ENCODE measurements at places on chromosomes 2 and 18.
A peak's percentile ranks its signal among the peaks of the same experiment; 100 is the strongest.

DNA sequence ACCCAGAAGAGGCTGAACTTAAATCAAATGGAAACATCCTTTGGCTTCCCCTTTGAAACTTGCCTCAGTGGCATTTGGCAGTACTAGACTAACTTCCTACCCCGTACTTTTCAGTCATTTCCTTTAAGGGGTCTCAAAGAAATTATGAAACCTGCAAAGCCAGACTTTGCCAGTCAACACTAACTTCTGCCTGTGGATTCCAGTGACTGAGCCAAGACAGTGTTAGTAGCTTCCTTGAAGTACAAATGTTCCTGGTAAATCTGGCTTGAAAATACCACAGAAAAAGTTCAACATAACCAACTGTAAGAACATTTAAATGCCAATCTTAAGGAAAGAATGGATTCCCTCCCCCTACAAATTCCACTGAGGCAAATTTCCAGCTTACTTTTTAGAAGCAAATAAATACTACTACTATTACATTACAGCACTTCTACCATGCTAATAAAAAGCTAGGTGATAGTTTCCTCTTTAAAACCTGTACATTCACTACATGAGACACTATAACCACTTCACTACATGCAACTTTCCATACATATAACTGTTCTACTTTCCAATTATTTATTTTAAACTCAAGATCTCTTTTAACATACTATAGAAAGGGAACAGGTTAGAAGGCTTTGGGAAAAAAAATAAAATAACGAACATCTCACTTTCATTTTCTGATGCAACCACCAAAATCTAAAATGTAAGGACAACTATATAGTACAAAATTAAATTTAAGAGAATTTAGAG lies 2.4 kb downstream of the PELI1 start:
- peak overlapping the region; percentile 94 for H3K4me3 ChIP-seq
- H3K27ac ChIP-seq = no peak overlapping the region
- no peak for DNase-seq
- peaks cover 33% of the 10 kb centered on the region for H3K36me3 ChIP-seq
- H3K4me1 ChIP-seq = peaks cover 5% of the 10 kb centered on the region

DNA sequence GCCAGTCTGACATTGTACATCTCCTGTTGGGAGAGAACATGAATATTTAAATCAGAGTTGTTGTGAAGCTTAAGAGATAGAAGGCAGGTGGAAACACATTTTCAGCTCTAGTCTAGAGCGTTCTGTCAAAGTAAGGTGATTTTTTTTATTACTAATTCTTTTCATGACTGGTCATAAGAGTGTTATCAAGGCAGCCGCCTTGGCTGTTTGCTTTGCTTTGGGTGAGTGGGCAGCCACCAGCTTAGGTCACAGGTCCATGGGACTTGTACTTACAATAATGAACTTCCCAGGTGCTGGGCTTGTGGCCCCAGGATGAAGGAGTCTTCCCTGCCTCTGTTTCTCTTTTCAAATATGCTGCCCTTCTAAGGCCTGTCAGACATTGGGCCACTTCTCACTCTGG lies 256.3 kb downstream of the SRBD1 start:
- no peak overlapping the region for H3K27ac ChIP-seq
- no peaks in the 10 kb centered on the region for H3K36me3 ChIP-seq
- no peaks in the 10 kb centered on the region for H3K27me3 ChIP-seq
- no peak overlapping the region for H3K4me3 ChIP-seq
- no peak for DNase-seq

GRCh38 chr18:35050028-35050546 lies 8.9 kb downstream of the MAPRE2 start:
- DNase-seq = no peak
- H3K27ac ChIP-seq = no peak overlapping the region
- H3K36me3 ChIP-seq = no peaks in the 10 kb centered on the region
- H3K4me3 ChIP-seq = no peak overlapping the region
- no peaks in the 10 kb centered on the region for H3K27me3 ChIP-seq

- H3K4me1 ChIP-seq = peaks cover 7% of the 10 kb centered on the region
- DNase-seq = no peak
- peaks cover 49% of the 10 kb centered on the region for H3K36me3 ChIP-seq
- no peak overlapping the region for H3K27ac ChIP-seq
- no peaks in the 10 kb centered on the region for H3K27me3 ChIP-seq
- H3K4me3 ChIP-seq = no peak overlapping the region
Observed at GRCh38 chr2:159094173-159094737, 125.8 kb downstream of the TANC1 start.

DNA sequence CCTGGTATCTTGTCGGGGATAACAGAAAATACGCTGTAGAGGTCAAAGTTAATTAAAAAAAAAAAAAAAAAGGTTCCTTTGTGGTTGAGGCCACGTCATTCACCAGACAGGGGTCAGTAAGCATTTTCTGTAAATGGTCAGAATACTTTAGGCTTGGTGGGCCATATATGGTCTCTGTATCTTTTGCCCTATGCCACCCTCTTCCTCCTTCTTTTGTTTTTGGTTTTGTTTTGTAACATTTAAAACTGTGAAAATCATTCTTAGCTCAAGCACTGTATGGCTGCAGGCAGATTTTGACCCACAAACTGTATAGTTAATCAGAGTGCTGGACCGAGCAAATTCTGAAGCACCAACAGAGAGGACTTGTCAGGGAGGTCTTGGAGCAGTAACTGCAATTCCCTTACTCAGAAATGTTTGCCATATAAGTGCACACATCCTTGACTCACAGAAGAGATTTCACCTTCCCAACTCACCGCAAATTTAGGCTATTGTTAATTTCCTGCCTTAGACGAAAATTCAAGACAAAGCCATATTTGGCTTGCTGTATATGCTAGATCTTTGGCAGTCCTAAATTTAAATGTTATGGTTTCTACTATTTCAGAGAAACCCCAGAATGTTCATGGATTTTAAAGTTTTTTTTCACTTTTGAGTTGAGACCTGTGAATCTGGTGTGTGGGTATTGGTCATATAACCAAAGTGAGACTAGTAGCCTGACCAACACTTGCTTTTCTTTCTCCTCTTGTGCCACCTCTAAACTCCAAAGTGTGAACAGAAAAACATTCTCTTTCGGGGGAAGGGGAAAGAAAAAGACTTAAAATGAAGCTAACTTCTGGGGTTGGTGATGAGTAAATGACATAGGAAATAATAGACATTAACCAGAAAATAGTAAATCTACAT lies 65.4 kb downstream of the DOCK10 start:
- H3K27me3 ChIP-seq = no peaks in the 10 kb centered on the region
- H3K27ac ChIP-seq = no peak overlapping the region
- H3K36me3 ChIP-seq = no peaks in the 10 kb centered on the region
- no peak overlapping the region for H3K4me3 ChIP-seq
- DNase-seq = no peak

DNA sequence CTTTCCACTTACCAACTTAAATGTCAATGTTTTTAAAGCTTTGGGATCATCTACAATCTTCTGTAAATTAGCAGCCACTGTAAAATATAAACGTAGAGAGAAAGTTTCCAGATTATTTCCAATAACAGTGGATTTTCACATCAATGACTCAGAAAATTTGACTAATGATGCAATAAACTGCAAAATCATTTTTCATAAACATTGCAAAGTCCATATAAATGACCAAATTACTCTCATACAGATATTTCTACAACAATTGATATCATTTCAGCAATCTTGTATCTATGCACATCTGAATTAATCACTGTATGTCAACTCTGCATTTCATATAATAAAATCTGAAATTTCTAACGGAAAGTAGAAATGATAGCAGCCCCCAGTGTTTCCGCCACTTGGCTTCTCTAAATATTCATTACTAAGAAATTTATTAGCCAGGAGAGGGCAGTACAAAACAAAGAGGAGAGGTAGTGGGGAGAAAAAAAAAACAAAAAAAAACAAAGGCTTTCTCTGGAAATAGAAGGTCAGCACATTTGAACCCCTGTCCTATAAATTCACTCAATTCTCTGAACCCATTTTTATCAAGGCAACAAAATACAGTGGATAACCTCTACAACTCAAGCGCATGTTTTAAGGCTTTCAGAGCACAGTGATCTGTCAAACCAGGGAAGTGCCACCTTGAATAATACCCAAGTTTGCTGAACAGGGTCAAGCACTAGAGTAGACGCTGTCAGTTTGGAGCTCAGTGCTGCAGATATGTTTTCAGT lies 282.6 kb downstream of the STK39 start:
- DNase-seq = no peak
- H3K36me3 ChIP-seq = no peaks in the 10 kb centered on the region
- H3K4me1 ChIP-seq = peaks cover 4% of the 10 kb centered on the region
- H3K27ac ChIP-seq = no peak overlapping the region
- H3K27me3 ChIP-seq = no peaks in the 10 kb centered on the region

DNA sequence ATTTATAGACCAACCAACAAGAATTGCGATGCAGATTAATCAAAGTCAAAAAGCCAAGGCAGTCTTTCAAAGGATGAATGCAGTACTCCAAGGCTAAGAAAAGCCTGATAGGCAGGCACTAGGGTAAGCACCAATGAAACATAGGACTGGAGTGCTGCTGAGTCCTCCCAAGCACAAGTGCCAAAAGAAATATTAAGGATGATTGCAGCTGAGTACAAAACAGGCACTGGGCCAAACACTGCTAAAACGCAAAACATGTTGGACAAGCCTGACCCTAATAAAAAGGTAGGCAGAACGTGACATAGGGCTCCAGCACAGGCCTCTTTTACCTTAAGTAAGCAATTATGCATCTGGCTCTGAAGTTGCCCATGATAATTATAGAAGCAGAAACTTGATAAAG lies 160.1 kb upstream of the LRP1B start:
- H3K4me3 ChIP-seq = no peak overlapping the region
- H3K27me3 ChIP-seq = no peaks in the 10 kb centered on the region
- no peak overlapping the region for H3K27ac ChIP-seq
- H3K36me3 ChIP-seq = no peaks in the 10 kb centered on the region
- no peak for DNase-seq
- H3K4me1 ChIP-seq = no peaks in the 10 kb centered on the region

GRCh38 chr2:45748239-45748638 lies 96.8 kb downstream of the PRKCE start:
- DNase-seq = no peak
- H3K4me3 ChIP-seq = no peak overlapping the region
- no peaks in the 10 kb centered on the region for H3K36me3 ChIP-seq
- no peaks in the 10 kb centered on the region for H3K27me3 ChIP-seq
- no peaks in the 10 kb centered on the region for H3K4me1 ChIP-seq
- H3K27ac ChIP-seq = no peak overlapping the region

GRCh38 chr2:133561045-133561852 lies 7.0 kb downstream of the NCKAP5 start:
- H3K27me3 ChIP-seq = peaks cover 23% of the 10 kb centered on the region
- no peak for DNase-seq
- no peaks in the 10 kb centered on the region for H3K36me3 ChIP-seq
- H3K4me1 ChIP-seq = no peaks in the 10 kb centered on the region

- H3K27me3 ChIP-seq = no peaks in the 10 kb centered on the region
- peak overlapping the region; percentile 96 for H3K4me3 ChIP-seq
- H3K36me3 ChIP-seq = no peaks in the 10 kb centered on the region
- peak; percentile 57 for DNase-seq
- H3K27ac ChIP-seq = no peak overlapping the region
Observed at GRCh38 chr2:68466361-68466777, 725 bp downstream of the FBXO48 start.

- H3K36me3 ChIP-seq = no peaks in the 10 kb centered on the region
- H3K4me1 ChIP-seq = peaks cover 5% of the 10 kb centered on the region
- no peak overlapping the region for H3K4me3 ChIP-seq
Observed at GRCh38 chr2:136638193-136638592, 127.2 kb upstream of the THSD7B start.

- DNase-seq = peak; percentile 91
- H3K4me3 ChIP-seq = peak overlapping the region; percentile 85
- H3K36me3 ChIP-seq = no peaks in the 10 kb centered on the region
- no peak overlapping the region for H3K27ac ChIP-seq
- no peaks in the 10 kb centered on the region for H3K4me1 ChIP-seq
Observed at GRCh38 chr2:25041307-25041927, 459 bp upstream of the EFR3B start.

DNA sequence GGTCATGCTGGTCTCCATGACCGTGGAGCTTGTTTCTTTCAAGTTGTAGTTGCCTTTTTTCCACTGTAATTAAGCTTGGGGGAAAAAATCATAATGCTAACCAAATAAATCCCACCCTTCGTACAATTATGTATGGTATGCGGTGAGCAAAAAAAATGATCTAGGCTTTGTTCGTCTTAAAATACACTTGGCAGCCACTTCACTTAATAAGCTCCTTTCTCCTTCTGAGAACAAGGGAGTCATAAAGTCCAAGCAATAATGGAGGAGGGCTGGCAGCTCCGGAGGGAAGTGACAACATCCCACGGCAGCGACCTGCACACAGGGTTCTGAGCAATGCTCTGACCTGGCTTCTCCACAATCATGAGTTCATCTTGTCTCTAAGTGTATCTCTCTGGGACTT lies 91.2 kb upstream of the KLHL29 start:
- no peaks in the 10 kb centered on the region for H3K36me3 ChIP-seq
- DNase-seq = no peak
- no peak overlapping the region for H3K27ac ChIP-seq
- H3K4me3 ChIP-seq = no peak overlapping the region
- H3K27me3 ChIP-seq = no peaks in the 10 kb centered on the region

- H3K27ac ChIP-seq = no peak overlapping the region
- H3K27me3 ChIP-seq = no peaks in the 10 kb centered on the region
- H3K4me1 ChIP-seq = peaks cover 2% of the 10 kb centered on the region
- H3K4me3 ChIP-seq = no peak overlapping the region
- peak; percentile 50 for DNase-seq
Observed at GRCh38 chr2:9637330-9637729, 6.5 kb upstream of the YWHAQ start.

GRCh38 chr2:205885492-205886099 lies 200.4 kb downstream of the INO80D start:
- H3K27ac ChIP-seq = no peak overlapping the region
- H3K4me3 ChIP-seq = no peak overlapping the region
- H3K4me1 ChIP-seq = no peaks in the 10 kb centered on the region
- no peaks in the 10 kb centered on the region for H3K36me3 ChIP-seq
- DNase-seq = peak; percentile 98
- H3K27me3 ChIP-seq = no peaks in the 10 kb centered on the region

DNA sequence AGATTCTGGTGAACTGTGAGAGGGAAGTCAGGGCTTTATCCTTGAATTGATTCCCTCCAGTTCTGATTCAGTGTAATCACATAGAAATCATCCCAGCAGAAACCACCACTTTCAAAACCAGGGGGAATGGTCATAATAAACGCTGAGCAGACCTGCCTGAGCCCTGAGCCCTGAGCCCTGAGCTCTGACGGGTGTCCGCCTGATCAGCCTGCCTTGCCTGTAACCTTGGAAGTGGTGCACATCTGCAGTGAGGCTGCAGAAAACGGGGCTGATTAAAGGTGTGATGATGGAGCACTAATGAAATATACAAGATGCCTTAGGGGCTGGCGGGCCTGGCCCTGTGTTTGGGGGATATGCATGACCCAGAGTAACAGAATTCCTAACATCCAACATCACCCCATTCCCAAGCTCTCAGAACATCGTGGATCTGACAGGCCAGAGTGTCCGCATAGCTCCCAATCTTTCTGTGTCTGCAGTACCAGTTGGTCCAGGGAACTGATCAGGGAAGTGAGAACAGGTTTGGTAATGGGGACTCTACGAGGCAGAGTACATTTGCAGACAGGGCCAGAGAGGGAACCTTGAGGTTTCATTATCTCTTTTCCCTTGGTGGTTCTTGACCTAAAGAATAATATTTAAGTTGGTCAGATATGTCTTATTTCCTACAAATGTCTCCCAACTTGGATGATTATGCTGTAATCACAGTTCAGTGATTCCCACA lies 37.8 kb downstream of the KCTD18 start:
- no peaks in the 10 kb centered on the region for H3K4me1 ChIP-seq
- H3K27me3 ChIP-seq = no peaks in the 10 kb centered on the region
- no peak overlapping the region for H3K4me3 ChIP-seq
- no peak overlapping the region for H3K27ac ChIP-seq
- peaks cover 93% of the 10 kb centered on the region for H3K36me3 ChIP-seq
- DNase-seq = no peak
